G401 (cell line): ENCODE measurements at places on chromosomes 5 and 9.

DNA sequence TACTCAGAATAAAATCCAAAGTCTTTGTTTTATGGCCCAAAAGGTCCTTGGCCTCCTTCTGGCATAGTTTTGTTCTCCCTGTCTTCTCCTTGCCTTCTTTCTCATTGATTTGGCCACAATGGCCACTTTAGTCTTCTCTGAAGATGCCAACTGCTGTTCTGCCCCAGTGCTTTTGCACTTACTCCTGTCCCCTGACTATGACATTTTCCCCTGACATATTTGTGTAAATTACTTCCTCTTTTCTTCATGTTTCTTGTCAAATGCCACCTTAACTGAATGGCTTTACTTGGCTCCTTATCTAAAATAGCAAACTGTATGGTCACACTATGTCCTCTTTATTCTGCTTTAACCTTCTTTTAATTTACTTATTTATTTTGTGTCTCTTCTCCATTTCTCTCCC lies 484.7 kb upstream of the ARRDC3 start:
- DNase-seq = no peak

DNA sequence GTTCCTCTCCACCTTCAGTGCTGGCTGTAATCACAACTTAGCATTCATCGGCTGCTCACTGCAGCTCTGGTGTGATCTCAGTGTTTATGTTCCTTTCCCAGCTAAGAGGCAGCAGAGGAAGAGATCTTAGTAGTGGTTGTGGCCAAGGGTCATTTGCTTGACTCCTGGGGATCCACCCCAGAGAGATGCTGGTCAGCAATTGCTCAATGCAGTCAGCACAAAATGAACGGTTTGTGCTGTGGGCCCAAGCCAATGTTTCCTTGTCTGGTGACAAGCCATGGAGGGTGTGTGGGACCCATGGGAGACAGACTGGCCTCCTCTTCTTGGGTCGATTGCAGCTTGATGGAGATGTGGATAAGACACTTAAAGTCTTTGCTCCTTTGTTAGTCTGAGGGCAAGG lies 16.1 kb upstream of the FRMD3 start:
- no peak for DNase-seq

DNA sequence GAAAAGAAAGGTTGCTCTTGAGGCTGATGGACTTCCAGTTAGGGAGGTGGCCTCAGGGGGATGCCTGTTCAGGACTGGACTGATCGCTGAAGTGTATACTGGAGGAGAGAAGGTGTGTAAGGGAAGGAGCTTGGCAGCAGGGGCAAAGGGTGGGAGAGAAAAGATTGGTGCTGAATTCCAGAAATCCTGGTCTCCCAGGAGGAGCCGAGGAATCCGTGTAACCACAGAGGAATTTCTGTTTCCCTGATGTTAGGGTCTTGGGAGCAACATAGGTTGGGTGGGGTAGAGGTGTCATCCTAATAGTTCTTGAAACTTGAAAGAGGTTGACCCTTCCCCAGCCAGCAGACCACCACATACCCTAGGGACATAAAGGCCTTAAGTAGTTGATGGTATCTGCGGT lies 88.9 kb upstream of the PTPN3 start:
- DNase-seq = no peak

DNA sequence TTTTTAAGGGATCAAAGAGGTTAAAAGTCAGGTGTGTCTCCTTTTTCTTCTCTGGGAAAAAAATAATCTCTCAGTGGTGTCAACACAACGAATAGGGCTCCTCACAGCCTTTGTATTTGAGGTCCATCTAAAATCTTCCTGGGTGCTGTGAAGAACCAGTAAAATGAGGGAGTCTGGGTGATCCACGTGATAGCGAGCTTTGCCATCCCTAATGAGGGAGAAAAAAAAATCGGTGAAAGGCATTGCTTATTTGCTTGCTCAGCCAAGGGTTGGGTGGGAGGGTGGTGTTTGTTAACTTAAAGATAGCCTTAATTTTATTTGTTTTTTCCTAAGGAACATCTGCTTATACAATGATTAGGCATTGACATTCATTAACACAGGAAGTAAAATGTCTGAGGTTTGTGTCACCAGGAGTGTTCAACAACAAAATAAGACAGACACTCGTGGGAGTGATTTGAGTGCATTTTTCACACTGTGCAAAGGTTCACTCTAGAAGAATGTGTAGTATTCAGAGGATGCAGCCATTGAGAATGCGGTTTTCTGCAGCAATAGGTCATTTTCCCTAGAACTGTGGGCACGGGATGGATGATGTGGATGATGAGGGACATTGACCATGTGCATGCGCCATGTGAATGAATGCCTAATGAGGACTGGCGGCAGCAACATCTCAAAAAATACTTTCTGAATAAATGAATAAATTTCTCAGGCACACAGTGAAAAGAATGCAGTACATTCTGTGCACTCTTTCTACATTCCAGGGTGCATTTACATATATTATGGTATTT lies 369.5 kb downstream of the NTRK2 start:
- DNase-seq = no peak

DNA sequence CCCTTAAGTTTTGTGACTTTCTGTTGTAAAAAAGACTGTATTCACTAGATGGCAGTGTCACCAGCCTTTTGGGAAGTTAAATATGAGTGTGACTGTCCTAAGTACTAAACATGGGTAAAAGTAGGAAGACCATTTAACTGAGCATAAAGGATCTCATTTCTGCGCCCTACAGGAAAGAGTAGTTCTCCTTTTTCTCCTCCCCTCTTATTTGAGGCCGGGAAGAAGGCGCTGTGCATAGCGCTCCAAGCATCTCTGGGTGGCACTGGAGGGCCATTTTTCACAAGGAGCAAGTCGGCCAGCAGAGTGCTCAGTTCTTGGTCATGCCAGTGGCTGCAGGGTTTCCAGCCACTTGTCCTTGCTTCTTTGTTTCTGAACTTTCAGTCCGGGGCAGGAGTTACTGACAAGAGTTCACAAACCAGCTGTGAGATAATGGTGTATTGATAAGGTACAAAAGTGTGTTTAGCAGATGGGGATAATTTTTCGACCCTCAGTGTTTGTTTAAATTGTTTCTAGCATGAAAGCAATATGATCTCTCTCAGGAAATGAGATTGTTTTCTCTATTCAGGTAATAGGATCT lies 227.6 kb upstream of the DMRT1 start:
- DNase-seq = peak; percentile 91

DNA sequence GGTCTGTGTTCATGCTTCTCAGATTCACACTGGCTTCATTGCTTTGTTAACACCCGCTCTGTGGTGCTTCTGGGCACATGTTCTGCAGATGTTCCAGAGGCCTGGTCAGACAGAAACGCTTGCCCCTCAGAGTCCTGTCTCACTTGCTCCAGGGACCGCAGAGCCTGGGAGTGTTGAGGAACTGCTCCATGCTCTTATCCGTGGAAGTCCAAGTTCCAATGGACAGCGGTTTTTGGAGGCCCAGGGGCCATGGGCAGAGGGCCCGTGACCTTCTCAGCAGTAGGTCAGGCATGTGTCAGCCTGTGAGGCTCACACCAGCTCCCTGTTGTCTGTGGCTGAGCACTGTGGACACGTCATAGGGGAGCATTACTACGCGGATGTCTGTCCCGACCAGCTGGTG lies 364.7 kb upstream of the IRX1 start:
- DNase-seq = no peak

DNA sequence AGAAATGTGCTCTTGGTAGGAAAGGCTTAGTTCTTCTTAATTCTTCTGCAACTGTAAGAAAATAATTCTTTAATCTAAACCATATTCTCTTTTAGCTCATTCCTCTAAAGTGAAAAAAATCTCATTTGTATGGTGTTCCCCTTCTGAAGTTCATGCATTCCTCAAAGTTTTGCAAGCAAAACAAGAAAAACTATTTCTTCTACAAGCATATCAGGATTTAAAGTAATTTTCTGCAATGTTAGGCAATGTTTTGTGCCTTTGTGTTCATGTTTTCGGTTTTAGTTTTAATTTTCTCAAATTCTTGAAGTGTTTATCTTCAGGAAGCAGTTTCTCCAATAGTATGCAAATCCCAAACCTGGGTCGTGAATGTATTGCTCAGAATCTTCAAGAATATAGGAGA lies 12.7 kb upstream of the GPR21 start:
- no peak for DNase-seq

DNA sequence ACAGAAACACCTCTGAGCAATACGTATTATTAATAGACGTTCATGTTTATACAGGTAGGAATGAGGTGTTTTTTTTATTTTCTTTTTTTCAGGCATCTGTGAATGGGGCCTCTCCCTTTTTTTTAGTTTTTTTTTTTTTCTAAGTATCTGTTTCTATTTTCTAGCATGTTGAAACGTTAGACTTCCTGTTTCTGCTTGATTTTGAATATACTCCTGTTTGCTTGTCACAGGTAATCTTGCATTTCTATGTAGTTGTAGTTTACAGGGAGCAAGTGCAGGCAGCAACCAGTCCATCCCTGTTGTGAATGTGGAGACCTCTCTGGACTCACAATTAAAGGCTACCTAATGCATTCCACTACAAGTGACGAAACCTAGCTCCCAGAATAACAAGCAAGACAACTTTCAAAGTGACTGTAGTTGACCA lies 22.8 kb upstream of the TNFAIP8 start:
- DNase-seq = no peak

- peak; percentile 64 for DNase-seq
Measured at GRCh38 chr9:95516734-95517558, at the start of gene PTCH1. TSS of gene PTCH1 (minus strand) at chr9:95516971.

GRCh38 chr5:171848006-171848405 lies 62.4 kb downstream of the SMIM23 start:
- no peak for DNase-seq

GRCh38 chr5:178126556-178126955 lies 4.3 kb upstream of the RMND5B start:
- DNase-seq = no peak

GRCh38 chr5:124761010-124761409 lies 14.6 kb upstream of the ZNF608 start:
- no peak for DNase-seq
